ENCODE measurements at places on chromosomes 7 and 10.

DNA sequence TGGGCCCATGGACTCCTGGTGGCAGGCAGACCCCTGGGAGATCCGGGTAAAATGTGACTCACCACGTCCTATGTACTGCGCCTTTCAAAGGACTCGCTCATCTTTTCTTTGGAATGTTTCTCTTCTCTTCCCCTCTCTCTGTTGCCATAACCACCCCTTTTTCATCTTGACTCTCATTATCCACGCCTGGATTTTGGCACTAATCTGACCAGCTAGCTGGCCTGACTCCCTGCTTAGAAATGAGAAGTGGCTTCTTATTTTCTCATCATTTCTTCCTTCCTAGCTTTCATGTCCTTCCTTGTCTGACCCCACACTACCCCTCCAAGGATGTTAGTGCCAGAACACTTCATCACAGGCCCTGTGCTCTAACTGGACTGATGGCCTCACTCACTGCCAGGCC, 98.0 kb upstream of the FAM171A1 start:
- no peak for DNase-seq

- no peak for DNase-seq
Measured at GRCh38 chr7:155227788-155228458, 69.8 kb upstream of the INSIG1 start.

GRCh38 chr7:3732395-3733005, 431.4 kb downstream of the SDK1 start:
- DNase-seq: no peak

DNA sequence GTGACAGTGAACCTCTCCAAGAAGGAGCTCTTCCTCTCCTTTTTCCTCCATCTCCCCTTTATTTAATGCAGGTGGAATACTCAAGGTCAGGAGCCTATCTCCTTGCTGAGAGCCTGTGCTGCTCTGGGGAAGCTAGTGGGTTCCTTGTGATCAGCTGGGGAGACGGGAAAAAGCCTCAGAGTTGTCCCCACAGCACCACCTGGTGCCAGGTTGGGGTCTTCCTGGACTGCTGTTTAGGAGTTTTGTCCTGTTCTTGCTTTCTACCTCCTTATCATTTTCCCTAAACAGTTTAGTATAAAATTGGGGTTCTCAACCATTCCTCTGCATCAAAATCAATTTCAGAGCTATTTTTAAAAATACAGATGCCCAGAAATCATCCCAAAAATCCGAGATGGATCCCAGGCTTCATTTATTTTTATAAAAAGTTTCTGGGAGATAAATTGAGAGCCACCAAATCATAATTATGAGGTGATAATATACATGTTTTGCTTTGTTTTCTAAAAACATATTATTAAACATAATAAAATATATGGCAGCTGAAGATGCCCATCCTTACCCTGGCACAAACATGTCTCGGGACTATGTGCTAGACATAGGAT, 44.3 kb downstream of the MACC1 start:
- DNase-seq: no peak

DNA sequence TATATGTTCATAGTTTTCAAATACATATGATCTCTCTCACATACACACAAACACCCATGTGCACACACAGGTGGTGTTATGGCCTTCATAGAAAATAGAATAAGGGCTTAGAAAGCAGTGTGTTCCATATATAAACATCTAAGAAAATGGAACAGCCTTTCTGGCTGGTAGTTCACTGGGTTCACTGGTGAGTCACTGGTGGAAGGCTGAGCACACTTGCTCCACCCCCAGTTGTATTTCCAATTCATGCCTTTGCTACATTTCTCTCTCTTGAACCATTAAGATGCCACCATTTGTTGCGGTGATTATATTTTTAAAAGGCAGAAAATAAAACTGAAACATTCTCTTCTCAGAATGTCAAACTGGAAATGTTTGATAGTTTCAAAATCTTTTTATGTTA, 252.1 kb downstream of the GLI3 start:
- DNase-seq: no peak

- no peak for DNase-seq
Measured at GRCh38 chr7:66464059-66464458, 164.6 kb upstream of the KCTD7 start.

DNA sequence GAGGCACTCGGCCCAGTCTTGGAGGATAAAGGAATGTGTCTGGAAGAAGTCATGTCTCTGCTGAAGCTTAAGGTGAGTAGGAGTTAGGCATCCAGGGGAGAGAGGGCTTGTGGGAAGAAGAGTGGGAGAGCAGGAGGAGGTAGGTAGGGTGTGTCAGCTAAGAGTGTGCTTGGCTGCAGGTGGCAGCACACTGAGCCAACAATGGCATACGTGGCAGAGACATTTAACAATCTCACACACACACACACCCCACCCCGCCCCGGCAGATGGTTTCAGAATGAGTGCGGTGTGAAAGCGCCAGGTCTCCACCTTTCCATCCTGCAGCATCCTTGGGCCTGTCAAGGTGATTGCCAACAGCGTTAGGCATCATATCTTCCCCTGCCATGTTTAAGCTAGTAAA, 11.2 kb upstream of the ARPC1A start:
- no peak for DNase-seq

GRCh38 chr10:49370326-49371100, 25.4 kb downstream of the DRGX start:
- DNase-seq: no peak

DNA sequence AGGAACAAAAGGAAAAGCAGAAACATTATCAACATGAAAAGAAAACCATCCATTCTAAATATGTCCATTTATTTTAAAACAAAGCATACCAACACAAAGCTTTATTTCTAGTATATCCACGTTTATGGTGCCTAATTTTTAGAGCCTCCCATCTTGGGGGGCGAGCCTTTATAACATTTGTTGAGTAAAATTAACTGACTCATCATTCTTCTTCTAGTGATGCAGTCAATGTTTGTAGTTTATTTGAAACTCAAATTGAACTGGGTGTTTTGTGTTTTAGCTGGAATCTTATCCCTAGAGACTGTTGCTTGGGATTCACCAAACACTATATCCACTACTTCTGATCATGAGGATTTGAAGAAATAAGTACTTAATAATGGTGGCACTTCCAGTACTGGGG, 366.4 kb upstream of the NPVF start:
- DNase-seq: no peak

- no peak for DNase-seq
Measured at GRCh38 chr7:142773937-142774744, 3.4 kb downstream of the PRSS2 start.
